ENCODE measurements at places on chromosomes 12 and 14.

DNA sequence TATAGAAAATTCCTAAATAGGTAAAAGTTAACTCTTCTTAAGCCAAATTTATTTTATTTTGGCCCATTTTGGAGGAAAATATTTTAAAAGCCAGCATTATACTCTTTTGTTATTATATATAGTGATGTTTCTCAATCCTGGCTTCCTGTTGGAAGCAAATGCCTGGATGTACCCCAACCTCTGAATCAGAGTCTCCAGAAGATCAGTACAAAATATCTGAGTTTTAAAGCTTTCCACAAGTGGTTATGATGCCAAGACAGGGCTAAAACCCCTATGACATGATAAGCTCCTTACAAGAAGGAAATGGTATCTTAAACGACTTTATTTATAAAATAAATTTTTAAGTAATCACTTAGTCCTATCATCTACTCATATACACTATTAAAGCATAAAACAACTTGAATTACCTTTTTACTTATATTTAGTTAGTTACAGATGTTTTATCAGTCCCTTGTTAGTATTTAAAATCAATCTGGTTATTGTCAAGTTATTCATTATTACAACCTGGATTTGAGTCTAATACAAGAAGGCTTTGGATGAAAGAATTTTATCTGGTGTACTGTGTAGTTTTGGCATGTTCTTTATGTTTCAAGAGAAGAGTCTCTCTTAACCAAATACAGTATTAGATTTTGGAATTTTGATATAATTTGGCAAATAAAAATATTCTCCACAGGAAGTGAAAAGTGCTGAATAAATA, 238.1 kb downstream of the SLC2A13 start:
- DNase-seq: no peak

DNA sequence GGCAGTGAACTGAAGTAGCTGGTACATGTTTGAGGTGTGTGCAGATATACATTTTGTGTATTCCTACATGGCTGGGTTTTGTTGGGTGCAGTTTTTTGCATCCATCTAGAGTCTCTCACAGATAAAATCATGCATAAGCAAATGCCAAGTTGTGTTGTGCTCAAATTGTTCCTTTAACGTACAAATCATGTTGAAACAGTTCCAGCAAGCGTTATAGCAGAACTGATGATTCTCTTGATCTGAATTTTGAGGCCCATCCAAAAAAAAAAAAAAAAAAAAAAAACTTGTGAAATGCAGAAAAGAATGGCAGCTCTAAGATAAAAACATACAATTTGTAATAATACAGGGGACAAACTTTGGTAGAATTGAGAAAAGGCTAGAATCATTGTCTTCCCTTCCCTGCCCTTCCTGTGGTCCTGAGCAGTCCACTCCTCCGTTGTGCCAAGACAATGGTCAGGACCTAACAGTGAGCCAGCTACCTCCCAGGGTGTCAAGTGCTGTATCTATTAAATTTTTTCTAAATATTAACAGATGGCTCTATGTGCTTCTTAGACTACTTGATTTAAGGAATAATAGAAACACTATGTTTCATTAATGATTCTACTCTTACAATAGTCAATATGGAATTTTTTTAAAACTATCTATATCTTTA, 122.1 kb downstream of the PLEKHA5 start:
- no peak for DNase-seq

GRCh38 chr12:25712169-25712568, 159.1 kb upstream of the LMNTD1 start:
- DNase-seq: no peak

- DNase-seq: no peak
These were observed 38.2 kb downstream of the PLXNC1 start for GRCh38 chr12:94186278-94187241.

DNA sequence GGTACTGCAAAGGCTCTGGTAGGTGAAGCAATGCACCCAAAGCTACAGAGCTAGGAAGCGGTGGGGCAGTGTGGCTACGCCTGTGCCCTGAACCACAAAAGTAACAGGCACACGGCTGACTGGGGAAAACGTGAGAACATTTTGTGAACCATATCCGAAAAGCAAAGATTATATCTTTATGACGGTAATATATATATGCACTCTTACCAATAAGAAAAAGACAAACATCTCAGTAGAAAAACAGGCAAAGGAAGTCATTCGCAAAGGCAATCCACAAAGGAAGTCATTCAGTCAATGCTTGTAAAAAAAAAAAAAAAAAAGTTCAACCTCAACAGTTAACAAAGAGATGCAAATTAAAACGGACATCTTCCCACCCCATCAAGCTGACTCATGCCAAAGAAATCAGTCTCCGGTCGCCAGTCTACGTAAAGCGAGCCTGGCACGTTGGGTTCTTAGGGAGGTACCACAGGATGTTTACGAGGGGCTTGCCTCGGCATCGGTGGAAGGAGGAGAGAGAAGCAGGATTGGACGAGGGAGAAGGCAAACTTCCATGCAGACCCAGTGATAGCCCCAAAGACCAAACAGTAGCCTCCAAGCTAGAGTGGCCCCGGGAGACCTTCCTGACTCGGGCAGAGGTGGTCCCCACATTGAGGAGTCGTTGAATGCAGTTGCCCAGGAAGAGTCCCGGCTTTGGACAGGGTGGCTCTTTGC, 39.4 kb upstream of the PPP2R5C start:
- peak; percentile 43 for DNase-seq

GRCh38 chr12:25734529-25735180, 181.6 kb upstream of the LMNTD1 start:
- no peak for DNase-seq

DNA sequence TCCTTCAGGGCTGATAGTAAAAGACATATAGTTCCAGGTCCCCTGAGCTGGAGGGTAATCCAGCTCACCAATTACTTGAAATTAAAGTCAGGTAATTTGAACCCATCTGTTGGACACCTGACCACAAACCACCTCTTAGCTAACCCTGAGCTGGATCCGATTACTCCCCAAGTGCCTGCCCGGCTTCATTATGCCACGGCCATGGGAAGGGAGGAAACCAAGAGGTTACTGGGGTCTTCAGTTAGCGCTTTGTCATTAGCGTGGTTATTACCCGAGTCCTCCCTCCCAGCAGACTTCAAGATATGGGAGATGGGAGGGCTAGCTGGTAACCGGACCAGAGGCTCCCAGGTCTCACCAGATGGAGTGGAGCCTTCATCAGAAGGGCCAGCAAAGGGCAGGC, 1071.4 kb downstream of the BCL11B start:
- DNase-seq: no peak

DNA sequence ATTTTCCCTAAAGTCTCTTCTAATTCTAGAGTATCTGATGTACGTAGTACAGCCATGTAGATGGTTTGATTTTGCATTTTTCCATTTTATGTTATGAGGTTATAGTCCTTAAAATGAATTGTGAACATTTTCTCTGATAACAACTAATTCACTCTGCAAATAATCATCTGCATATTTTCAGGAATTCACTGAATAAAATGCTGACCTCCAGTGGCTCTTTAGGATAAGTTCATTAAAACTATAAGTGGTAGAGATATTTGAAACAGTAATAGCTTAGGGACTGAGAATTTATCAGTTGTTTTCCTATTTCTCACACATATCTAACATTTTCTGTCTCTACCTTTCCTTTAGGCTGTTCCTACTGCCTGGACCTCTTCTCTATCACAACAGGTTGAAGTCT, 4.4 kb downstream of the MSRB3 start:
- no peak for DNase-seq

- no peak for DNase-seq
These were observed 6.2 kb upstream of the SLC15A4 start for GRCh38 chr12:128829861-128830504.

- no peak for DNase-seq
These were observed 293.9 kb downstream of the DUSP6 start for GRCh38 chr12:89058402-89058801.

GRCh38 chr12:90036637-90037036, 328.0 kb upstream of the ATP2B1 start:
- no peak for DNase-seq

GRCh38 chr14:35818346-35819115, 7.6 kb upstream of the BRMS1L start:
- no peak for DNase-seq

GRCh38 chr14:31687726-31688125, 126.5 kb downstream of the NUBPL start:
- DNase-seq: no peak

DNA sequence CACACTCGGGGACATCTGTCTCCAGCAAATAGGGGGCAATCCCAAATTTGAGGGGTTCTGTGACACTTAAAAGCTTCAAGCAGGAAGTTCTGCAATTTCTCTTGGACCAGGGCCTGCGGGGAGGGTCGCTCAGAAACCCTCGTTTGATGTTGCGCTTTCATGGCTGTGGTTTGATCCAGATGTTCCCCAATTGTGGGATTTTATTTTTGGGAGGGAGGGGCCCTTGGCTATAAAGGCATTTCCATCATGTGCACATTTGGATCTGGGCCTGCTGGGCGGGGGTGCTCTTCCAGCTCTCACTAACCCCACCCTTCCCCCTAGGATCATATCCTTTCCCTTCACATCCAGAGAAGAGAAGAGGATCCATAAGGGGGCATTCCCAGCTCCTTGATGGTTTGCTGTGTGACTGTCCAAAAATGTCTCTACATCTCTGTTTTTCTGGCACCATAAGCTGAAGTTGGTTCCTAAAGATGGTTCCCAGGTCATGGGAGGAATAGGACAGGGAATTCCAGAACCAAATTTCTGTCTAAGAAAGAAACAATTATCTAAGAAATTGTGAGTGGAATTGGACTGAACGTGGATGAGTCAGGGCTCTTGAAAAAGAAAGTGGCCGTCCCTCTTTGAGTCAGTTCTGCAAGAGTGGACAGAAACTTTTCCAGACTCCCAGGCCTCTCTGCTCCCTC, 47.2 kb downstream of the SMUG1 start:
- DNase-seq: no peak

DNA sequence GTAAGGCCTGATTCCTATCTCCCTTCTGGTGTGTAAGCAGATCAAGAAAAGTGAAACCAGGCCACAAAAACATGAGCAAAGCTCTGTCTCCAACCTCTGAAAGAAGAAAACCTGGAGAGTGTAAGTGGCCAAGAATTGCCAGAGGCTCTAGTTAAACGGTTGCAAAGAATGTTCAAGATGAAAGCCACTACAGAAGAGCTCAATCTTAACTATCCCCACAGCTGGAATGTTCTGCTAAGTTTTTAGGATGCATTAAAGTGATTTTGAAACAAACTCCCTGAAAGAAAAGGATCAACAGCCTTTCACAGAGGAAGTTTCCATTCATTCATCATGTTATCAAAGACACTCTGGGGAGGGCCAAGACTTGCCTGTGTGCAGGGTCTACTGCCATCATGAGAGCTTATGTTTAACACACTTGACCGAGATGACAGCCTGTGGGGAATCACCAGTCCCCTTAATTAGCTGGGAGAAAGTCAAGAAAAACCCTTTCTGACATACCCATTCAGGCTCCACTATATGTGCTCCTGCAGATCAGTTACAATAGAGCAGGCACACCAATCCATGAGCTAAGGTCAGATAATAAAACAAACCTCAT, 128.0 kb upstream of the OVCH1 start:
- DNase-seq: no peak

GRCh38 chr14:100223332-100224201, 15.4 kb upstream of the YY1 start:
- DNase-seq: no peak

DNA sequence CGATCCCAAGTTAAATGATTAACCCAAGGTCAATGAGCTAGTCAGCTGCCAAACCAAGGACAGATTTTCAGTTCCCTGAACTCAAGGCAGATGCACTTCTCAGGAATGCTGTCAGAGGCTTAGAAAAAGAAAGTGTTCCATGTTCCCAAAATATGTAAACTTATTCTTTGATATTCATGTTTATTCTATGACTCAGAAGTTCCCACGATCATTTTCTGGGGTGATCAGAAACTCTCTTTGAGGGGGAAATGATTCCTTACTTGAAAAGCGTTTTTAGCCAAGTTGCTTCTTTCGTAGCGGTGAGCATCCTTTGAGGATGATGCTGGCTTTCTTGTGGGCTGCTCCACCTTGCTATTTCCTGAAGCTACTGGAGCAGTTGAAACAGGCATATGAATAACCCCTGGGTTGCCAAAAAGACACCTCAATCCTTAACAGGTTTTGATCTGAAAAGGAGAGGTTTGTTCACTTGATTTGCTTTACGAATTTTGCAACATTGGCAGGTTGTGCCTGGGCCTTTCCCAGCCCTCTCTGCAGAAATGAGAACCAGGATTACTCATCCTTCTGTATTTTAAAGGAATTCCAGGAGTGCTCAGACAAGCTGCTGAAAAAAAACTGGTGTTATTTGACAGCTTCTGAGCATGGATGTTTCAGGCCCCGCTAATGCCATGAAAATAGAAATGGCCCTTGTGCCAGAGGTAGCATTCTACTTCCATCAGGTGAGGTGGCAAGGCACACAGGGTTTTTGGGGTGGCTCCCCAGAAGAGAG, 121.4 kb upstream of the HIF1A start:
- DNase-seq: no peak

DNA sequence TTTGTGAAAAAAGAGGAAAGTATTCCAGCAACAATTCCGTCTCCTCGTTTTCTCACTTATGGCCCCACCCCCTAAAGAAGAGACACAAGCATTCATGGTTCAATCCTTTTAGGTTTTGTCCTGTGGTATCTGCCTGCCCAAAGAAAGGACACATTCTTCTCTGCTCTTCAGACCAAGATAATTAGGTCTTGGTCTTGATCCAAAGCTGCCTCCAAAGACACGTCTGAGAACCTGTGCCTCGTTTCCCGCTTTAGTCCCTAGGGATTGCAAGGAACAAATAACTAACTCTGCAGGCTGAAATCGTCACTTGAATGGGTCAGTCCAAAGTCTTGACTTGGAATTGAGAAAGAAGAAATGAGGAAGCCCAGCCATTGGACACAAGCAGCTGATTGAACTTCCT, 202.7 kb upstream of the FAR2 start:
- DNase-seq: no peak

DNA sequence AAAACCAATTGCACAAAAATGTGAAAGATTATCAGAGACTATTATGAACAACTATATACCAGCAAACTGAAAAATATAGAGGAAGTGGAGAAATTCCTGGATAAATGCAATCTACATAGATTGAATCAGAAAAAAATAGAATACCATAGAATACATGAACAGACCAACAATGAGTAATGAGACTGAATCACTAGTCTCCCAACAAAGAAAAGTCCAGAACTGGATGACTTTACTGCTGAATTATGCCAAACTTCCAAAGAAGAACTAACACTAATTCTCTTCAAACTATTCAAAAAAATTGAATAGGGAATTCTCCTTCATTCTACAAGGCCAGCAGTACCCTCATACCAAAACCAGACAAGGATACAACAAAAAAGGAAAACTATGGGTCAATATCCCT, 60.6 kb downstream of the GUCY2C start:
- DNase-seq: no peak

All from stimulated activated CD4-positive, alpha-beta T cell treated with anti-CD3 and anti-CD28 coated beads, Interleukin-2, amount 100 ng/mL, for 48 hours (primary cell).